ENCODE measurements at places on chromosomes 11 and 22.

DNA sequence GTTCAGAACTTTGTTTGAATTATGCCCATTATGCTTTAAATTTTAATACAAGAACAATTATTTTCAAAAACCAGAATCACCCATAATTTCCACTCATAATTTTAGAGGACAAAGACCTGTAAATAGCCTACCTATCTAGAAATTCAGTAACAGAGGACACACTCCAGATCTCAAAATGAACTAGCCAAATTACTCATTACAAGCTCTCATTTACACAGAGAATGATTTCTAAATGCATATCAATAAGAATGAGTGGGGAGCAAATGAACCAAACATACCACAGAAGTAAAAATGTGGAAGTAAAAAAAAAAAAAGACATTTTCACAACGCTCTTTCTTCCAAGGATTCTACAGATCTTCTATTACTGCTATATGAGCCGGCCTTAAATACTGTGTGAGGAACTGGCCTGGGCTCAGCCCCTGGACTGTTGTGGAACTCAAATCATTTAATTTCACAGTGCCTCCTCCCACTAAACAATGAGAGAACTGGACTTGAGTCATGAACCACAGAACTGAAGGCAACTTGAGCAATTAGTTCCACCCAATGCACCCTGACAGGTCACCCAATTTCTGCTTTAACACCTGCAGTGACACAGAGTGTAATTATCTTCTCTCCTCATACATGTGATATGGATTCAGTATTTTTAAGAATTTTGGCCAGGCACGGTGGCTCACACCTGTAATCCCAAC, 8.0 kb downstream of the MRTFA start:
- DNase-seq: no peak

GRCh38 chr22:27088026-27088425, 430.6 kb downstream of the MIAT start:
- DNase-seq: no peak

- DNase-seq: no peak
Measured at GRCh38 chr11:81573367-81573766, 1160.3 kb downstream of the FAM181B start.

DNA sequence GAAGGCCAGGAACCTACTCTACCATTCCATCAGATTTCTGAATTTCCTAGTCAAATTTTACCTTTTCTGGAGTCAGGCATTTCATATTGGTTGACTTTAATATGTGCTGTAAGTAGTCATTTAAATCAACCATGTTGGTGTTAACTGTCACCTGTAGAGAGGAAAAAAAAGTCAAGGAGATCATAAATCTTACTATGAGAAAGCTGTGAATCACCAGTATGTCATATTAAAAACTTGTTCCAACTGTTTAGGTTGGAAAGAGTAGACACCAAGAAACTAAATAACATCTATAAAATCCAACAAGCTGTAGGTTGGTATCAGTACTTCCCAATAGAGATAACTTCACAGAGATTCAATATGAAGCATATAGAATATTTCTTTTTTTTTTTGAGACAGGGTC, 39.5 kb downstream of the COPB1 start:
- no peak for DNase-seq

GRCh38 chr11:77968337-77968736, 26.1 kb downstream of the INTS4 start:
- no peak for DNase-seq
